Stimulated activated naive CD4-positive, alpha-beta T cell treated with Interleukin-2 at 50 U/mL for 16 hours (primary cell): ENCODE measurements at places on chromosomes 3 and 15.

DNA sequence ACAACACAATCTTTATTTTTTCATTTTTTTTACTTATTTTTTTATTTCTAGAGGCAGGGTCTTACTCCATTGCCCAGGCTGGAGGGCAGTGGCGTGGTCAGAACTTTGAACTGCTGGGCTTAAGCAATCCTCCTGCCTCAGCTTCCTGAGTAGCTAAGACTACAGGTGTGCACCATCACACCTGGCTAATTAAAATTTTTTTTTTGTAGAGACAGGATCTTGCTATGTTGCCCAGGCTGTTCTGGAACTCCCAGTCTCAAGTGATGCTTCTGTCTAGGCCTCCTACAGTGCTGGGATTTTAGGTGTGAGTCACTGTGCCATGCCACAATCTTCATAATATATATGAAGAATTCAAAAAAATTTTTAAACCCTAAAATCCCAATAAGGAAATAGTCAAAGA, 20.8 kb downstream of the HSPBAP1 start:
- no peak for DNase-seq

GRCh38 chr3:32374788-32375595, 16.7 kb upstream of the CMTM7 start:
- peak; percentile 41 for DNase-seq

GRCh38 chr3:98726084-98726483, 37.1 kb upstream of the ST3GAL6 start:
- no peak for DNase-seq

DNA sequence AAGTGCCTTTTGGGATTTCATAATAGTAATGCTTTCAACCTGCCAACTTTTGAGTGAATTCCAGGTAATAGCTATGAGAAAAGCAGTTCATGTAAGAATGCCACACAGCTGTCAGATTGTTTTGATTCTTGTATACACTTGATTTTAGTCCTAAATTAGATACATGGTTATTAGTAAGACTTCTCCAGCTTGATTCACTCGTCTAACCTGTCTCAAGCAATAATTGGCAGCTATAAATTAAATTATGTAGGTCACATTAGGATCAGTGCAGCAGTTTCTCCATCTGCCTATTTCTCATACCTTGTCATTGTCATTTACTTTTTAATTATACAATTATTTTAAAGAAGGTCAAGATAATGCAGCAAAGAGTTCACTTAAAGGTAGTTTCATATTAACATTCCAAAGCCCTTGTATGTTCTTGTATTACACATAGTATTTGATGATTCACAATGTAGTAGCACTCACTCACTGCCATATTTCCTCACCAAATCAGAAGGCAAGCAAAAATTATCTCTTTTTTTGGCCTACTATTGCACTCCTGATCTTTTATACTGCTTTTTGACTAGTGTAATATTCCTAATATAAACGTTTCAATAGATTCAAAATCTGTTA, 10.9 kb upstream of the CRYBG3 start:
- DNase-seq = no peak

GRCh38 chr3:197597335-197597734, 41.6 kb upstream of the BDH1 start:
- DNase-seq = no peak

GRCh38 chr3:39907981-39908380, 98.6 kb downstream of the MYRIP start:
- no peak for DNase-seq

DNA sequence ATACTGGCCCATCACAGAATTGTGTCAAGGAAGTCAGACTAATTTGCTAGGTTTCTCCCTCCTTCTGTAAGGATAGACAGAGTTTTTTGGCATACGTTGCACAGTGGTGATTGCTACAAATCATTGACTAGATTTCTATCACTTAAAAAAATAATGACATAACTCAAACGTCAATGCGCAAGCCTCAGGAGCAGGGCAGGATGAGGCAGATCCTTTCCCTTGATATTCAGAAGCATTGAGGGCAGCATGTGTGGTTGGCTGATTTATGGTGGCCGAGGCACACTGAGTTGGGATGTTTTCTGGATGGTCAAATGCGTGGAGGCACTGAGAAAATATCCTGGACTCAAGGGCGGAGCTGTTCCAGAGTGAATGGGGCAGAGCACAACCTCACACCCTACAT, 14.4 kb downstream of the THSD4 start:
- DNase-seq = no peak

- no peak for DNase-seq
These were observed 1.4 kb downstream of the MAPK6 start for GRCh38 chr15:52020221-52021085.

- DNase-seq = no peak
These were observed 64.5 kb upstream of the CTSH start for GRCh38 chr15:79009379-79009778.

GRCh38 chr3:126480861-126481260, 5.2 kb upstream of the ZXDC start:
- no peak for DNase-seq

DNA sequence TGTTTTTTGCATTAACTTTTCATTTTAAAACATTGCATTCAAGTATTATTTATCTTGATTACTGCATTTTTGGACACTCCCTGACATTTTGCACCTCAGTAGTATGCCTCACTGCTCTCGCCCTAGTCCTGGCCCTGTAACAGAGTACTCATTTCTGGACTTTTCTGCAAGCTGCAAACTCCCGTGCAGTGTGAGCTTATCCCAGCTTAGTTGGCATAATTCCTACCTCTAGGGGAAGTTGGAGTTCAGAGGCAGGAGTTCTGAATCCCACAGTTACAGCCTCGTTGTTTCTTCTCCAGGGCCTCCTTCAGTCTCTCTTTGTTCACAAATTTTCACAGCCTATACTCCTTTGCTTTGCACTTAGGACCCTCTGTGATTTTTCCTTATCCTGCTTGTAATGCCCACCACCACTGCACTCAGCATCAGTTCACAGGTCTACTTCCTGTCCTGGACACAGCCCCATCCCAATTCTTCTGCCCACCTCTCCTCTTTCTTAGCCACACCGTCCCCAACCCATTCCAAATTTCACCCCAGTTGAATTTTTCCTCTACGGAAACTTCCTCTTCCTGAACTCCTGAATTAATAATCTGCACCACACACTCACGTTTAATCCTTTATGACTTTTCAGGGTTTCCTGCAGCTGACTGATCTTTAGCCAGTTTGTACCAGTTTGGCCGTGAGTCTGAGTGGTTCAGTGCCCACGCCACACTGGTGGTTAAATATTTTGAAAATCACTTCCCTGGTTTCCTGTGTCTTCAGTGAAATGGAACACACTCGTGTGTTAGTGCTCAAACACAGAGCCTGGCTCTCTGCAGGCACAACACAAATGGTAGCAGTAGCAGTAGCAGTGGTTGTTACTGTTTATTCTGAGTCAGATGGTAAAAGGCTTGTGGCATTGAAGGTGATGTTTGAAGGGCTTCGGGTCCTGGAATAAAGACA, 6.3 kb upstream of the CTSH start:
- DNase-seq = no peak

- DNase-seq = no peak
These were observed 628.6 kb upstream of the CCDC54 start for GRCh38 chr3:106748472-106749262.

- DNase-seq = no peak
These were observed 52.5 kb downstream of the TP63 start for GRCh38 chr3:189683546-189684255.

GRCh38 chr3:171374260-171374659, 85.9 kb downstream of the TNIK start:
- no peak for DNase-seq

DNA sequence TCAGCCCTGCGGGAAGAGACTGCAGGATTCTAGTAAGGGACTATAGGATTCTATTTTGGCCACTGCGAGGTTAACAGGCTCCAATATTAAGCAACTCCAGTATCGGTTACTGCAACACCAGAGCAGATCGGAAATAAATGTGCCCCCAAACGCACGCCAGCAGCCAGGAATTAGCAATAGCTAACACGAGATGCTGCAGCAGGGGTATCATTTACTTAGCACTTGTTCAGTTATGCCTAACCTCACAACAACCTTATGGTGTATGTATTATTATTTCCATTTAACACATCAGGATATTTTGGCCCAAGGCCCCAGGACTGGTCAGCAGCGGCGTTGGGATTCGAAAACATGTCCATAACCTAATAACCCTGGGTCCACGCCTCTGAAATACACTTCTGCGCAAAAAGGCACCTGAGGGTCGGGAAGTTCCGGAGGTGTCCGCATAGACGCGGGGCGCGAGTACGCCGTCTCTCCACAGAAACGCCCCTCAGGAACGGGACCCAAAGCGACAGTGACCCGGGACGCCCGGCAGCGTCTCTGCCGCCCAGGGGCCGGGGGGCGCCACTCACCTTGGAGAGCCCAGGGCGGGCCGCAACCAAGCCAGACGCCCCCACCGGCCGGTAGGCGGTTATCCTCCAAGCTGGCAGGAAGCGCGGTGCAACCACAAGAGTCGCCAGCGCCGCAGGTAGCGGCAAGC, 681 bp downstream of the PIK3CB start:
- peak; percentile 70 for DNase-seq

GRCh38 chr3:168436245-168436724, 340.6 kb upstream of the GOLIM4 start:
- DNase-seq = no peak

GRCh38 chr15:60418096-60418495, 20.3 kb upstream of the ANXA2 start:
- no peak for DNase-seq

DNA sequence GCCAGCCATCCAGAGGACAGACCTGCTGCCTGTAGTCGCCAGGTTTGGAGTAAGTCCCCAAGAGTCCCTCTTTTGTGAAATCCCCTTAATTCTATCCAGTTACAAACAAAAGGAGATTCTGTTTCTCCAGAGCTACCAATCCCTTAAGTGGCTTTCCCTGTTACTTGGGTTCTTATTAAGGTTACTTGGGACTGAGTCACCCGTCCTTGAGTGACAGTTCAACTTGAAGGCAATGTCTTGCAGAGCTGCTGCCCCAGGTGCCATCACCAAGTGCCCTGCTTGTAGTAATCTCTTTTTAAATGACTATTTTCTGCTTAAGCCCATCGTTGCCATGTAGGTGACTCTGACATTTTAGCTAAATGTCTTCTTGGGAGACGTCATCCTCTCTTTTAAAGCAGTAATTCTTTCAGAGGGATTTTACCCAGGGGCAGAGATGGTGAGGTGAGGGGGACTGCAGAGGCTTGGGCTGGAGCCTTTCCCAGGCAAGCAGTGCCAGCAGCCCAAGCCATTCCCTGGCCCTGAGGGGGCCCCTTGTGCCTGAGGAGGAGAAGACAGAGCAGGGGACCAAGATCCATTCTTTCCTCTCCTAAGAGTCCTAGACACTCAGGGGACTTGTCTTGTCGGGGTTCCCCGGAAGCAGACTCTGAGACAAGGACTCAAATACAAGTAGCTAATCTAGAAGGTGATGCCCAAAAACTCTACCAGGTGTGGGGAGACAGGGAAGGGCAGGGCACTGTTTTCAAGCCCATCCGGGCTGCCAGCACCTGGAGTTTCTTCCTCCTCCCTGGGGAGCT, 253.7 kb downstream of the PLCL2 start:
- no peak for DNase-seq

GRCh38 chr15:48936666-48937065, 27.1 kb downstream of the SHC4 start:
- no peak for DNase-seq

DNA sequence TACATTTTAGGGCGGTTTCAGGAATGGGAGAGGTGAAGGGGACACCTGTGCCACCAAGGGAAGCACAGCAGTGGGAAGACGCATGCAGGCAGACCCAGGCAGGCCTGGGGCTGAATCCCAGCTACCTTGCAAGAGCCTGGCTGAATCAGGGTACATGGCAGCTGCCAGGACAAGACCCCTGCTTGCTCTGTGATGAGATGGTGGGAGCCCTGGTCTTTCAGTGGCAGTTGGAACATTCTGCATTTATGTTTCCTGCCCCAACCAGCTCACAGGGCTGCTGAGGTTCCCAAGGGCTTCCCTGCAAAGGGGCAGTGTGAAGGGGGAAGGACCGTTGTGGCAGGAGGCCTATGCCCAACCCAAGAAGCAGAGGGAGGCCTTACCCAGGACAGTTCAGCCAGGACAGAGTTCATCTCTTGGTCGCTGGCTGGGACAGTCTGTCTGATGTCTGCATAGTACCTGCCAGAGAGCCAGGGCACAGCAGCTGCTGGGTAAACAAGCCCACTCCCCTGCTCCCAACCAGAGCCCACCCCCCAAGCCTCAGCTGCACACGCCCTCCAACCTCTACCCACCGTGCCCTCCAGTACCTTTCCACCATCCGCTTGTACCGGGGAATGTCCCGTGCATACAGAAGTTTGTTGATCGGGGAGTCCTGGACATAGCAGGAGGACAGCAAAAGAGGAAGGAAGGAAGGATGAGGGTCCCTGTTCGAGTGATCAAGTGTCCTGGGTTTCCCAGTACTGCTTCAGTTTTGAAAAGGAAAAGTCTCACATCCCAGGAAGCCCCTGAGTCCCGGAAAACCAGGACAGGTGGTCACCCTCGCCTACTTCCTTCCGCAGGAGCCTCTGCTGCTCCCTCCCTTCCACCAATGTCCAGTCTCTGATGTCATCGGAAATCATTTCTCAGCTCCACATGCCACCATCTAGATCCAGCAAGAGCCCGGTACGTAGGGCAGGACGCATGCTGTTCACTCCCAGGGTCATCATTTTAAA, 23.1 kb downstream of the PLXNB1 start:
- DNase-seq = no peak

- no peak for DNase-seq
These were observed 33.1 kb downstream of the MRAS start for GRCh38 chr3:138381413-138381901.

DNA sequence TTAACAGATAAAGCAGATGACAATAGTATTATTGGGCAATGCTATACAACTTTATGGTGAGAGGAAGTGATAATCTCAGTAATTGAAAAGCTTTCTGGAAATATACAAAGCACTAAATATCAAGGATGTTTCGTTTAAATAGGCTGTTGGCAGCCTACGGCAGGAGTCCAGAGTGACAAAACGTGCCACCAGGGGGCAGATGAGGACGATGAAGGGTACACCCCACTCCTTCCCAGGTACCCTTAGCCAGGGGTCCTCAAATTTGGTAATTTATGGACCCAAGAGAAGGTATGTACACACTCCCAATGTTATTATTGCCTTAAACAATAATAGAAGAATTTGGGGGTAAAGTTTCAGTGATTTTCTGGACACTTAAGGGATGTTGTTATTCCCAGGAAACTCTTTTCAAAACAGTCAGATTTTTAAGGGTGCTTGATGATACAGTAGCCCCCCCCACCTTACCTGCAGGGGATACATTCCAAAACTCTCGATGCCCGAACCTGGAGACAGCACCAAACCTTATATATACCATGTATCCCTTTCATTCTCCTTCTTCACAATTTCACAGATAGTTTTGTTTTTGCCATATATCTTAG, 1.4 kb upstream of the MAGEL2 start:
- no peak for DNase-seq

DNA sequence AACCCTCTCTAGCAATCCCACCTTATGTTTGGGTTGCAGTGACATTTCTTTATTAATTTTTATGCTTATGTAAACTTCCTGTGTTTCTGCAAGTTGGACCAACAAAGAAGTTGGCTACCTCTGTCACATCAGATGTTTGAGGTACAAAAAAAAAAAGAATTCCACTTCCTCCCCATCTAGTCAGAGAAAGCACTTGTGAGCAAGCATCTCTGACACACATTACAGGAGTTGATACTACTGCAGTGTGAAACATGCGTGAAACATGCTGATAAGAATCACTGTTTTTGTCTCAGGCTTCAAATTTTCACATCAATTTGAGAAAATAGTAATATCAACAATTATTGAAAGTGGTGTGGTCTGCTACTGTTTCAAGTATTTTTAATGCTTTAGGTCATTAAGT, 1.3 kb downstream of the SCAANT1 start:
- no peak for DNase-seq
